Activated gamma-delta T cell treated with Interleukin-2 at 50 U/mL for 16 hours (primary cell): ENCODE measurements at places on chromosomes 1 and 21.

GRCh38 chr21:45254460-45254930 lies 33.2 kb downstream of the POFUT2 start:
- DNase-seq, result no peak

DNA sequence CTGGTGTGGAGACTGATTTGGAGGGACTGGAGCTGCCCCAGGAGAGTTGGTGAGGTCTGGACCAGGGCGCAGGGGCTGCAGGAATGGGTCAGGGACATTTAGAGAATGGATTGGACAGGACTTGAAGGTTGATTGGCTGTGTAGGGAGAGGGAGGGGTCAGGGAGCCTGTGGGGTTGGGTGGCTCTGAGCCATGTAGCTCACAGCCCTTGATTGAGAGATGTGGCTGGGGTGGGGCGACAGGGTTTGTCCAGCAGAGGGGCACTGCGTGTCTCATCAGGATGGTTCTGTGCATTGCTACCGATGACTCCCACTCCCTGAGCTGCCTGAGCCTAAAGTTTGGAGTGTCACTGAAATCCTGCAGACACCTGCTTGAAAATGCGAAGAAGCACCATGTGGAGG lies 12.1 kb downstream of the AZIN2 start:
- DNase-seq, result no peak

DNA sequence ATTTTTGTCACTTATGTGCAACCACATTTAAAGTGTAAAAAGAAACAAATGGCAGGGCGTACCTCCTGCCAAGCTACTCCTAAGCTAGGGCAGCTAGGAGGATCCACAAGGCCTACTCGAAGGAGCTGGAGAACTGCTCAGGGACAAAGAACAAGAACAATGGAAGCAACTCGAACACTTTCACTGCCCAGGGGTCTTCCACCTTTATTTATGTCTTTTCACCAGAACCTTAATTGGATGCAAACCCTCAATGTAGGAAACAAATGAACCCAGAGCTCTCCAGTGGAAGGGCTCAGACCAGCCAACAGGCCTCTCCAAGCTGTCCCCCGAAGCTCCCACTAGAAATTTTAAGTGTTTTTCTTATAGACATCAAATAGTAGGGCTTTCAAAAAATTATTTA lies 39.9 kb downstream of the C1orf198 start:
- DNase-seq, result no peak

- DNase-seq, result no peak
These were observed 1.6 kb upstream of the LY9 start for GRCh38 chr1:160794376-160794775.

DNA sequence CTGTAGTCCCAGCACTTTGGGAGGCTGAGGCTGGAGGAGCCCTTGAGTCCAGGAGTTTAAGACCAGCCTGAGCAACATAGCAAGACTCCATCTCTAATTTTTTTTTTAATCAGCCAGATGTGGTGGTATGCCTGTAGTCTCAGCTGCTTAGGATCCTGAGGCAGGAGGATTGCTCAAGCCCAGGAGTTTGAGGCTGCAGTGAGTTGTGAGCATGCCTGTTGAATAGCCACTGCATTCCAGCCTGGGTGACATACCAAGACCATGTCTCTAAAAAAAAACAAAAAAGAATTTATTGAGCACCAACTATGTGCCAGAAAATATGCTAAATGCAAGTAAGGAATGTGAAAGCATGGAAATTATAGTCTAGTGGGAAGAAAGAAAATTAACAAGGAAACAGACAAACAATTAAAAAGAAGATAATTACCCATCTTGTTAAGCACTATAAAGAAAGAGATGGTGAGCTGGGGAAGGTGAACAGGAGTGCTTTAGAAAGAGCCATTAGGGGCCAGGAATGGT lies 104.0 kb upstream of the ZNF678 start:
- no peak for DNase-seq

GRCh38 chr1:2633936-2634491 lies 1.2 kb upstream of the MMEL1 start:
- DNase-seq, result no peak

DNA sequence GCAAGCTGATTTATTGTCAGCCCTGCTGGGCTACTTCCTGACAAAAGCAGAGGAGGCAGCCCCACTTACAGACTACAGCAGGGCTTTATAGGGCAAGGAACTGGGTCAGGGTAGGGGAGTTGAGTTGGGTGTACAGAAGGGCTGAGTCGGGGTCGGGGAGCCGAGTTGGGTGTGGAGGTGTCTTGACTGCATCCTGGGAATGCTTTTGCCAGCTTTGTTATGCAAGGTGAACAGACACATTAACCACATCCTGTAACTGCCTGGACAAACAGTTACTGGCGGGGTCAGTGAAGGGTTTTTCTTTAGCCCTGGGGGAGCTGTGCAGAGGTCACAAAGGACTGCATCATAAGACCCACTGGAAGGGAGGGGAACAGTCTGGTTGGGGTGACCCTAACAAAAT lies 39.1 kb upstream of the GBP5 start:
- DNase-seq, result no peak

- no peak for DNase-seq
These were observed 59.5 kb upstream of the LAPTM5 start for GRCh38 chr1:30817077-30817438.

DNA sequence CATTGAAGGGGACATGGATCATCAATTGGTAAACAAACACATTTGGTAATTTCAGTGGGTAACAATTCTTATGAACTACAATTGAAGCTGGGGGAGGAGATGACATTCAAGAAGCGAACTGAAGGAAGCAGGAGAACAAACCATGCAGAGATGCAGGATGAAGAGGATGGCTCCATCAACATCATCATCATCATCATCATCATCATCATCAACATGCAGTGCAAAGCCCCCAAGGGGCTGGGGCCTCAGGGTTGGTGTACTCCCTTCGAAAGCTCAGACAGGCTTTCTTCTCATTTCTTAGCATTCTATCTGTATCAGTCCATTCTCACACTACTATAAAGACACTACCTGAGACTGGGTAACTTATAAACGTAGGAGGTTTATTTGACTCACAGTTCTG lies 105.8 kb downstream of the DUSP10 start:
- no peak for DNase-seq

GRCh38 chr1:170200161-170200560 lies 54.4 kb downstream of the NTMT2 start:
- DNase-seq, result no peak

GRCh38 chr1:24586970-24587820 lies 31.3 kb downstream of the NCMAP start:
- peak; percentile 52 for DNase-seq

GRCh38 chr1:114234408-114235124 lies 80.9 kb upstream of the SYT6 start:
- no peak for DNase-seq

GRCh38 chr1:194103101-194103500 lies 916.7 kb upstream of the B3GALT2 start:
- DNase-seq, result no peak

GRCh38 chr21:27953340-27954045 lies 986.6 kb upstream of the ADAMTS5 start:
- no peak for DNase-seq

DNA sequence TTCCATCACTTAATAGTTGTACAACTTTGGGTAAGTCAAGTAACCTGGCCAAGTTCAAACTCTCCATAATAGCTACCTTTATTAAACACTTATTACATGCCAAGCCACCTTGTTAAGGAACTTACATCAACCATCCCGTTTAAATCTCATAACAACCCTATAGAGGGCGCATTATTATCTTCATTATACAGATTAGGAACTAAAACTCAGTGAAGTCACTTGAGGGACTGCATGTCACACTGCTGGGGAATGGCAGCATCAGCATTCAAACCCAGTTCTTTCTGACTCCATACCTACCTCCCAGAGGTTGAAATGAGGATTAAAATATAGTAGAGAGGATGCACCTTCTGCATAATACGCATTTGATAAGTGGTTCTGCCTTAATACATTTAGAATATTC lies 47.1 kb upstream of the PLA2G2C start:
- no peak for DNase-seq

DNA sequence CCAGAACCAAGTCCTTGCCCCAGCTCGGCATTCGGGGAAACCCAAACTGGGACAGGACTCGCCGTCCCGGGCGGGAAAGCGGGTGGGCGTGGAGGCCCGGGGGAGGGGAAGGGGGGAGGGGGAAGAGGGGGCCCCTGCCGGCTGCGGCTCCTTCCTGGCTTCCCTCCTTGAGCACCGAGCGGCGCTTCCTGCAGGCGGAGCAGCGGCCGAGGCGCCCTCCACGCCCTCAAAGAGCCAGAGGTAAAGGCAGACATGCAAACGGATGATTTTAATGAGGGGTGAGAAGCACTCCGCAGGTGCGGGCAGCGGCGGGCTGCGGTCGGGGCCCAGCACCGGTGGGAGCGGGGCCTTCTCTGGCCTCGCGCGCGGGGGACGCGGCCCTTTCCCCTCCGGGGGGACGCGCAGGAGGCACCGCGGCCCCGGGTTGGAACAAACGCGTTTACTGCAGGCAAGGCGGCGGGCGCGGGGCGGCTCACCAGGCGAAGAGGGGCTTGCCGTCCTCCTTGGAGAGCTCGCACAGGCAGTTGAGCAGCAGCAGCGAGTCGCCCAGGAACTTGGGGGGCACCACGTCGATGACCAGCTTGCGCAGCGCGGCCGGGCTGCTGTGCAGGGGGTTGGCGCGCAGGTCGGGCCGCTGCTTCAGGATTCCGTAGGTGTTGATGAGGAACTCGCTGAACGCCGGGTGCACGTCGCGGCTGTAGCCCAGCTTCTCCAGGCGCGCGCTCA lies 5.7 kb upstream of the FTCD start:
- DNase-seq, result no peak

DNA sequence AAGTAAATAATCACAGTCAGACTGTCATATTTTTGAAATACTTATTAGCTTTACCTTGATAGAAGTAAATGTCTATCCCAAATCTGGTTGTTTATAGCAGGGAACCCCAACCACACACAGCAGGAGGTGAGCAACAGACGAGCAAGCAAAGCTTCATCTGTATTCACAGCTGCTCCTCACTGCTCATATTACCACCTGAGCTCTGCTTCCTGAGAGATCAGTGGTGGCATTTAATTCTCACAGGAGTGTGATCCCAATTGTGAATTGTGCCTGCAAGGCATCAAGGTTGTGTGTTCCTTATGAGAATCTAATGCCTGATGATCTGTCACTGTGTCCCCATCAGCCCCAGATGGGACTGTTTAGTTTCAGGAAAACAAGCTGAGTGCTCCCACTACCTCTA lies 104.3 kb downstream of the GPATCH2 start:
- DNase-seq, result no peak

DNA sequence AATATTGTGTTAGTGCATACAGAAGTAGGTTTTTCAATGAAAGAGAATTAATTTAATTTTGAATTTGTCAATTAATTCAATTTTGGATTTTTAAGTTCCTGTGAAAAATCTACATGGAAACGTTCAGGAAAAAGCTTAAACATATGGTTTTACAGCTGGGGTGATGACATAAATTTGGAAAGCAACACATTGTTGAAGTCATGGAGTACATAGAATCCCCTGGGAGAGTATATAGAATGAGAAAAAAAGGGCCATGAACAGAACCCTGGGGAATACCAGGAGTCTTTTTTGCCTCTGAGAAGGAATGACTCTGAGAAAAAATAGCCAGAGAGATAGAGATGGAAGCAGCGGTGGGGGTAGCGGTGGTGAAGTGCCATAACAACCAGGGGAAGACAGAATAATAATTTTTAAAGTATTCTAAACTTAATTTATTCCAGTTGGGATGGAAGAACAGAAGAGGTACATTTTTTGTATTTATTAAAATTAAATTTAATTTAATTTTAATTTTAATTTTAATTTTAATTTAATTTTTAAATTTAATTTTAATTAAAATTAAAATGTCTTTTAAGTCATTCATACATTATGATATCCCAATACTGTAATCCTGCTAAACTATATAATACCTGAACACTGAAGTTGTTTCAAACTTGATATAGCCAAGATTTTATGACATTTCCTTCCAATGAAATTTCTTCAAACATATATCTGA lies 48.9 kb downstream of the NME7 start:
- DNase-seq, result no peak

DNA sequence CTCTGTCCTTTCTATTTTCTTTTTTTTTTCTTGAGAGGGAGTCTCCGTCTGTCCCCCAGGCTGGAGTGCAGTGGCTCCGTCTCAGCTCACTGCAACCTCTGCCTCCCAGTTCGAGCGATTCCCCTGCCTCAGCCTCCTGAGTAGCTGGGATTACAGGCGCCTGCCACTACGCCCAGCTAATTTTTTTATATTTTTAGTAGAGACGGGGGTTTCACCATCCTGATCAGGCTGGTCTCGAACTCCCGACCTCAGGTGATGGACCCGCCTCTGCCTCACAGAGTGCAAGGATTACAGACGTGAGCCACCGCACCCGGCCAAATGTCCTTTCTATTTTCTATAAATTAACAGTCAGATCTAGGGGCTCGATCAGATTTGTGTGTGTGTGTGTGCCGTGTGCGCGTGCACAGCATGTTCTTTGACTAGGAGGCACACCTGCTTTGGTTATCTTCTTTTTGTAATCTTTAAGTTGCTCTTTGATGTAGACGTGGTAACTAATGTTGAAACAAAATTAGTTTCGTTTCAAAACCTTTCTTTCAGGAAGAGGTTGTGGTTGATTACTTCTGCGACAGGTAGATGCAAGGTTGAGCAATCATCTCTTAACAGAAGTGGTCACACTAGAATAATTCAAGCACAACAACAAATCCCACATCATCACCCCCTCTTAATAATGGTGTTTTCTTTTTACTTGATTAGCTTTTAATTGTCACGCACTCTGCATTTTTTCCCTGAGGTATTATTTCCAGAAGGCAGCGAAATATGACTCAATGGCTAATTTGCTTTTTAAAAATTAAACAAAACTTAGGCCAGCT lies 779 bp upstream of the DEGS1 start:
- peak; percentile 24 for DNase-seq

DNA sequence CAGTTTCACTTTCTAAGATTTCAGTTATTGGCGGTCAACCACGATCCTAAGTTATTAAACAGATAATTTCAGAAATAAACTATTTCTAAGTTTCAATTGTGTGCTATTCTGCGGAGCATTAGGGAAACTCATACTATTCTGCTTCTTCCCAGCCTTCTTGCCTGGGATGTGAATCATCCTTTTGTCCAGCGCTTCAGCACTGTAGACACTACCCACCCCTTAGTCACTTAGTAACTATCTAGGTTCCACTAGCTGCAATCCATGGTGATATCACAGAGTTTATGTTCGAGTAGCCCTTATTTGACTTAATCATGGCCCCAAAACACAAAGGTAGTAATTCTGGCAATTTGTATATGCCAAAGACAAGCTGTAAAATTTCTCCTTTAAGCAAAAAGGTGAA lies 279.9 kb upstream of the ADAMTS5 start:
- no peak for DNase-seq

DNA sequence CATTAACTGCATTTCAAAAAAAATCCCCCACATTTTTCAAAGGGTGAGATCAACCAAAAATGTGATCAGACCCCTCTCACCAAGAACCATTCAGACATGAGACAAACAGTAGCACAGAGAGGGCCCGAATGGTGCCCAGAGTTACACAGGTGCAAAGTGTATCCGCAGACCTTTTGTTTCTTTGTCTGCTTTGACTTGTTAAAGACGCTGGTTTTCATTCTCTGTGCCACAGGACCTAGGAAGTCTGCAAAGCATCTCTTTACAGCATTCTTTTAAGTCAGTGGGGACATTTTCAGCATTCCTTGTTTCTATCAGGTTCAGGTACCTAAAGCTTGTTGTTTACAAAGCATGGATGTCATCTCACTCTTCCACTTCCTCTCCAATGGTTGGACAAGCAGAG lies 87.2 kb upstream of the MAP1LC3C start:
- DNase-seq, result no peak
